ENCODE measurements at places on chromosomes 6 and 20.

GRCh38 chr6:16168858-16169257, 40.0 kb downstream of the MYLIP start:
- no peak for DNase-seq

GRCh38 chr6:23272536-23272935, 703.2 kb downstream of the HDGFL1 start:
- DNase-seq: no peak

GRCh38 chr6:142373268-142374090, 71.7 kb downstream of the ADGRG6 start:
- DNase-seq: no peak

DNA sequence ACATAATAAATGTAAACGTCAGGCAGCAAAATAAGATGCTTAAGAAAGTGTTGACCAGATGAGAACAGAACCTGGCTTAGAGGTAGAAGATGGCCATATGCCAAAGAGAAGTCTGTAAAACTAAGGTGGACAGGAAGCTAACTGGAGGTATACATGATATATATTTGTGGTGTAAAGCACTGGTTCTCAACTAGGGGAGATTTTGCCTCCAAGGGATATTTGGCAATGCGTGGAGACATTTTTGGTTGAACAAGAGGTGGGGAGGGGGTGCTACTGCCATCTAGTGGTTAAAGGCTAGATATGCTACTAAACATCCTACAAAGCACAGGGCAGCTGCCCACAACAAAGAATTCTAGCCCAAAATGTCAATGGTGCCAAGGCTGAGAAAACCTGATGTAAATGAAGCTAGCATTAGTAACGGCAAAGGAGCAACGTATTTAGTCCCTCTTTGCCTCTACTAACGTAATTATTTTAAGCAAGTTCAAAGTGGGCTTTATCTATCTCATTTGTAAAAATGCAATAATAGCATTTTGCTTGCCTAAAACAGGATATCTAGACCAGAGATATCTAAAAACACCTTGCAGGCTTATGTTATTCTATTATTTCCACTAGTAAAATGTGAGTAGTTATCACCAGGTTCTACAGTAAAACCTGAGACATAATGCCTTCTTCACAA, 182.6 kb downstream of the RNGTT start:
- DNase-seq: no peak

- DNase-seq: no peak
Measured at GRCh38 chr6:8110117-8110721, 7.9 kb upstream of the EEF1E1 start.

- no peak for DNase-seq
Measured at GRCh38 chr6:45645302-45645701, 267.6 kb upstream of the SUPT3H start.

DNA sequence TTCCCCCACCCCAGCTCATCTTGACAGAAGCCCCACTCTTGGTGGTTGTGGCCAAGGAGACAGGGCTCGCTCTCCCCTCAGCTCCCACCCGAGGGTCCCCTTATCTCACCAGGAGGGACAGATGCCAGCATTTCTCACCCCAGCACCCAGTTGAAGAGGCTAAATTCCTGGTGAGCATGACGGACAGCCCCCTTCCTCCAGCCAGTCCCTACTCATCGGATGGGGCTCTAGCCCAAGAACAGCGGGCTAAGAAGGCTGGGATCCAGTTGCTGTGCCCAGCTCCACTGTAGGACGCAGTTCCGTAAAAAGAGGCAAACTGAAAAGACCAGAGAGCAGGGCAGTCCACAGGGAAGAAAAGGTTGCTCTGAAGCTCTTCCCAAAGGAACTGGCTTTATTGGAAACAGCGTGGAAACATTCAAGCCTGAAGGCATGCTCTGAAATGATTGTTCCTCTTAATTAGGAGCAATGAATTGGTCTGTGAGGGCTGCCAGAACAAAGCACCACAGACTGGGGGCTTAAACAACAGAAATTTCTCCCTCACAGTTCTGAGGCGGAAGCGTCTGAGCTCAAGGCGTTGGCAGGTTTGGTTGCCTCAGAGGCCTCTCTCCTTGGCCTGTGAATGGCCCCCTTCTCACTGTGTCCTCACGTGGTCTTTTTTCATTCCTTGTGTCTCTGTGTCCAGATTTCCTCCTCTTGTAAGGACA, 17.9 kb upstream of the KIF25 start:
- DNase-seq: no peak

GRCh38 chr6:35128496-35128895, 12.6 kb downstream of the TCP11 start:
- DNase-seq: no peak

DNA sequence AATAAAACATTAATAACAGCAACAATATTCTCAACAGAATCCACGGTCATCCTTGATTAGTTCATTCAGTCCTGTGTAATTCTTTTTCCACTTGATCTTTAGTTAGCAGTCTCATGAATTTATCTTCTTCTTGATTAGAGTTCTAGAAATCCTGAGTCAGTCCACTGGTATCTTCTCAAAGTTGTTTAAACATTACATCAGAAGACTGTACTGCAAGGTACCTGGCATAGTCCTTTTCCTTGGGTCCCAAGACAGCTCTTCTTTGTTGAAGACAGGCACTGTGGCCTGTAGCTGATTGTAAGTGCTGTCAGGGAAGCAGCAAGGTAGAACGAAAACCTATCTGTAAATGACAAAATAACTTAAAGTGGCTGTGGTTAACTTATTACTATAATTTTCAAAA, 11.8 kb downstream of the MAP3K4 start:
- DNase-seq: no peak

- no peak for DNase-seq
Measured at GRCh38 chr6:168372889-168373288, 53.3 kb upstream of the DACT2 start.

DNA sequence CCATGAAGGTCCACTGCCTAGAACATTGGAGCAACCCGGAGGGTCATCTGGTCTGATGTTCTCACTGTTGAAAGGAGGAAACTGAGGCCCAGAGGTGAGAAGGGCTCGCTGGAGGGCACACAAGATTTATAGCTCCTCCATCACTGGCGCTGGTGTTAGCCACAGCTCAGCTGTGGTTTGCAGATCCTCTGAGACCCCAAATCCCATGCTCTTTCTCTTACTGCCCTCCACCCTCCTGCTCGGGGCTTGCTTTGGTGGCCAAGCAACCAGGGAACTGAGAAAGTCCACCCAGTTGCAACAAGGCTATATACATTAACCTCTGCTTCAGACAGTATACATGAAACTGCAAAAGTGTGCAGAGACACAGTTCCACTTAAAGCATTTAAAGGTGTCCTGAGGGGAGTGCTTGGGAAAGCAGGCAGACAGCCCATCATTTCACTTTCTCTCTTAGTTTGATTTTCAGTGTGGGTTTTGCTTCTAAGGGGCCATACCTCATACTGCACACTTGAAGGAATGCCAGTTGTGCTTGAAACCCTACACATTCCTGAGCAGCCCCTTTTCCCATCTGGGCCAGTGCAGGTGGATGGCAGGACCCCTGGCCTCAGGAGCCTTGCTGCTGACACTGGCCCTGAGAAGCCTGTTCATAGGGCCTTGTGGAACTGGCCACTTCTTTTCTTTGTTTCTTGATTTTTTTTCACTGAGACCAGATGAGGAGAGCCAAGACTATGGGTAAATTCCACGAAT, 347.6 kb downstream of the CDC5L start:
- DNase-seq: no peak

GRCh38 chr6:131762984-131763383, 44.8 kb upstream of the ENPP1 start:
- no peak for DNase-seq

All from caudate nucleus (tissue), 63 donors.